GDM1 (cell line): ENCODE measurements at places on chromosomes 7 and 10.

- no peak for DNase-seq
Observed at GRCh38 chr10:97583476-97583875, 713 bp upstream of the HOGA1 start.

- DNase-seq: no peak
Observed at GRCh38 chr7:140559410-140559809, 80.1 kb upstream of the MKRN1 start.

DNA sequence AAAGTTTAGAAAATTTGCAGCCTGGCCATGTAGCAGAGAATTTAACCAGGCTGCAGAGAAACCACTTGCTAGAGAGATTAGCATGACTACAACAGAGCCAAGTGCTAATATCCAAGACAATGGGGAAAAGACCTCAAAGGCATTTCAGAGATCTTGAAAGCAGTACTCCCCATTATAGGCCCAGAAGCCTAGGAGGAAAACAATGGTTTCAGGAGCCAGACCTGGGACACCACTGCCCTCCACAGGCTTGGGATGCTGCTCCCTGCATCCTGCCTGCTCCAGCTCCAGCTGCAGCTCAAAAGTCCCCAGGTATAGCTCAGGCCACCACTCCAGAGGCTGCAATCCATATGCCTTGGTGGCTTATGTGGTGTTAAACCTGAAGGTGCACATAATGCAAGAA lies 101.5 kb upstream of the TMEM72 start:
- no peak for DNase-seq

DNA sequence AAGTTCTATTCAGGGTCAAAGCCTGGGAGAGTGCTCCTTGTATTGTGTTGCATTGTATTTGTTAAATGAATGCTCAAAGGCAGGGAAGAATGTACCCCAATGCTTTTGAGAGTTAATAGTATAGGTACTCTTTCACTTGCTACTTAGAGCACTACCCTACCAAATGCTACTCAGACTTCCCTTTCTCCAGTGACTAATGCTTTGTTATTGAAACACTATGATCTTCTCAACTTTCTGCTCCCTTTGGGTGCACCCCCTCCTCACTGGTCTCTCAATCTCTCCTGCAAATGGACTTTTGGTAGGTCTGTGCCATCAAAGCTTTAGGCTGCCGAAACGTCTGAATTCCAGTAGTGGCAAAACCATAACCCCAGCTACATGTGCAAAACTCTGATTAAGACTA lies 177.7 kb upstream of the AHR start:
- no peak for DNase-seq

DNA sequence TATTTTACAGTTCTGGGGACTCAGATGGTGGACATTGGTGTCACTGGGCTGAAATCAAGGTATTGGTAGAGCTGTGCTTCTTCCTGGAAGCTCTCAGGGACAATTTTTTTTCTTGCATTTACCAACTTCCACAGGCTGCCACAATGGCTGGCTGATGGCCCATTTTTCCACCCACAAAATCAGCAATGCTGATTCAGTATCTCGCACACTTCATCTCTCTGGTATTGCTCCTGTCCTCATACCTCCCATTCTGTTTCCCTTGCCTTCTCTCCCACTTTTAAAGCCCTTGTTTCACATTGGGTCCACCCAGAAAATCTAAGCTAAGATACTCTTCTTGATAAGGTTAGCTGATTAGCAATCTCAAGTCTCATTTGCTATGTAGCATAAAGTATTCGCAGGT lies 530.9 kb upstream of the POM121L12 start:
- no peak for DNase-seq

DNA sequence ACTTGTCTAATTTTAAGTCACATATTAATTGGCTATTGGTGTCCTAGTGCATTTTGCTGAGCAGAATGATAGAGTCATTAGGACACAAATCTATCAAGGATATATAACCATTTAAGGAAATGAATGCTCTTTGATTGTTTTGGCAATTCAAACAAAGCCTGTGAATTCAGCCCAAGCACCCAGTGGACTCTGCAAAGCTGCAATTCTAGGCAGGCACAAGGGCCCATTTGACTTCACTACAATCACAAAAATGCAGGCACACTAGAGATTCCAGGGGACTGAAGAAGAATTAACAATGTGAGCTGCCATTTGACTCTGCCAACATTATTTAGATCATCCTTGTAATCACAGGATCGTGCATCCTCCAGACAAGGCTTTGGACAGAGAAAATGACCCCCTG lies 544.2 kb upstream of the PHF14 start:
- no peak for DNase-seq

- DNase-seq: no peak
Observed at GRCh38 chr10:6721964-6722615, 142.0 kb upstream of the PRKCQ start.

- no peak for DNase-seq
Observed at GRCh38 chr10:97718659-97719142, 5.2 kb downstream of the MARVELD1 start.

DNA sequence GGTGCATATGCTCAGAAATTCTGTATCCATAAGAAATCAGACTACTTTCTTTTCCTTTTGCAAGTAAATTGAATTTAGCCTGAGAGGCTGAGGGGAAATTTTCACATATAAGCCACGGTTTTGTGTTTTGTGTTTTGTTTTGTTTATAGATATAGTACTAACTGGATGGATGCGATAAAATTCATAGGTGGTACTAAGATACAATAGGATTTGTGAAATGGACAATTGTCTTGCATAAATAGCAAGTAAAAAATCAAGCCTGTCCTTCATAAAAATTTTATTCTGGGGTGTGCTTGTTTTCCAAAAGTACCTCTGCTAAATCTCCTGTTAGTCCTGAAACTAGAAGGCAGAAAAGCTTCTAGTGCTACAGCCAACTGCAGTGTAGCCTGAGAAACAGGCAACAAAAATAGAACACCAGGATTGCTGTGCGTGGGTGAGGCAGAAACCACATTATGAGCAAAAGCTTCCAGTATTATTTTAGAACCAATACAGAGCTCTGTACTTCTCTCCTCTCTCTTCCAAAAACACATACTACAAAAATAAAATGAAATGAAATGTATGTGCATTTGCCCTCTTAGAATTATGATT lies 634 bp upstream of the HDAC9 start:
- peak; percentile 5 for DNase-seq

DNA sequence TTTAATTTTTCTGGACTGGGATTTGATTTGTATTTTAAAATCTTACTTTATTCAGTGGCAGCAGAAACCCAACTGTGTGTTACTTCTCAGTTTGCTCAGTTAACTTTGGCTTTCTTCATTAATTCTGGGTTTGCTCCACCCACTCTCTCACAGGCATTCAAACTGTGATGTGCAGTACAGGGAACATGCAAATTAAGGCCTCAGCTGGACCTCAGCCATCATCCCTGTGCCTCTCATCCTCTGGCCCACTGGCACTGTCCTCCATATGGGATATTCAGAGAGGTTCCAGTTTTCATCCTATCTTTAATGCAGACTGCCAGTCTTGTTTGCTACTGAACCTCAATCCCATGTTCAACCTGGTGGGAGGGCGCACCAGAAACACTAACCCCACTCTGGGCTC lies 743.4 kb upstream of the IGFBP3 start:
- no peak for DNase-seq

- DNase-seq: no peak
Observed at GRCh38 chr7:6556196-6556595, 4.9 kb upstream of the GRID2IP start.

GRCh38 chr10:91389636-91390512 lies 20.3 kb upstream of the HECTD2 start:
- peak; percentile 21 for DNase-seq

DNA sequence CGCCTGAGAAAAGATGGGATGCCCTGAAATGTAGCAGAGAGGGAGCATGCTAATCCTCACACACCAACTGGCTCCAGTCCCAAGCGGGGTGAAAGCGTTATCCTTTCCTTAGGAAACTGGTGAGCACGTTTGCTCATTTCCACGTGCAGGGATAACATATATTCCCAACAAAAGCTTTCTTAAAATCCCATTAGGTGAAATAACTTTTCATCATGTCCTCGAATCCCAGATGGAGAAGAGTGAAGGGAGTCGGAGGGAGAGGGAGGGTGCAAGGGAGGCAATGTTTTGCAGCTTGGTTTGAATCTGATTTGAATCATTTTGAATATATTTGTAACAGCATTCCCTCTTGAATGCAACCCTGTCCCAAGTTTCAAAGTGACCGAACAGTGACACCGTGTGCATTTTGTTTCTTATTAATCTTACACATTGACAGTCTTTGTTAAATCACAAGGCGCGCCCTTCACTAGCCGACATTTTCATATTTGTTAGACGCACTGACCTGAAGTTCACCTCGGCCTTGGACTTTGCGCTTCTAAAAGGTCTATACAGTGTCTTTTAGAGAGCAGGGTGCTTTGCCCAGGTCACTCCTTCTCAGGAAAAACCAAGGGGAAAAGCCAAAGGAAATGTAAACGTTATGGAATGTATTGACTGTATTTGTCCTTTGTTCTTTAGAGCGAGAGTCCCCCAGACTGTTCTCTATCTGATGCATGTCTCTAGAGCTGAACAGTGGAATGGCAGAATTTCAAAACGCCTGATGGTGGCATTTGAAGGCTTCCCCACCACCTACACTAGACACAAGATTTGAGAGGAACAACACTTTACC lies 3.1 kb upstream of the HOXA4 start:
- DNase-seq: no peak

DNA sequence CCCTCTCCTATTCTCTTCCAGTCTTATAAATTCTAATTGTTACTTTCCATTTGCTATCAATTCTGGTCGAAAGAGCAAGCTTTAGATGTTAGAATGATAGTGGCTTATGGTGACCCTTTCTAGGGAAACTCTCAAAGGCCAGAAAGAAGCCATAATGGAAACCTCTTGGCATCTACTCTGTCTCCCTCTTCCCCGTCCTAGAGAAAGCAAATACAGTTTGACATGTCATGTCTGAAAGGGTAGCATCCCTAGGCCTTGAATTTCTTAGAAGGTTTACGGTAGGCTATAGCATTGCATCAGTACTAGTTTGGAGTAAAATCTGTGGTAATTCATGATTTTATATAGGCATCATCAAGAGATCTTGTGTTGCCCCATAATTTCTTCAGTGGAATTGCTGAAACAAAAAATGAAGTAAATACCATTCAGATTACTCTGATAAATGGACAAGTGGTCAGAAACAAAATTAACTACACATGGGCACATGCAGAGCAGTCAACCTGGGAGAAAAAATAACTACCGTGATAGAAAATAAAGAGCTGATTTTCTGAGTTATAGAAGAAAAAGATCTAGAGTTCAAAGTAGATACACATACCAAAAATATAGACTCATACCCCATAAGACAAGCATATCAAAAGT lies 4.4 kb downstream of the PRKAR2B start:
- DNase-seq: no peak

DNA sequence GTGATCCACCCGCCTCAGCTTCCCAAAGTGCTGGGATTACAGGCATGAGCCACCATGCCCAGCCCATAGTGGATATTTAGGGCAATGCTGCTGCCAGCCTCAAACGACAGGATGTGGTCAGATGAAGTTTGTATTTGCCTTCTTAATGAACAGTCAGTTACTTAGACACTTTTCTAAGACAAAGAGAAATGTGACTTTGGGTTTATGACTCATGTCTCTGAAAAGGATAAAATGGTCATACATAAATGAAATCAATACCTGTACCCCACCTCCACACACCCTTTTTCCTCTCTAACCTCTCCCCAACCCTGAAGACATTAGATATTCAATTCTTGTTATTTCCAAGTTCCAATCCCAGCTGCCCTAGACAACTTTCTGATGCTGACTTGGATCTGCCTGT lies 109.3 kb upstream of the INSIG1 start:
- no peak for DNase-seq

GRCh38 chr7:105364684-105365083 lies 24.0 kb downstream of the SRPK2 start:
- no peak for DNase-seq

- DNase-seq: no peak
Observed at GRCh38 chr10:62457196-62457595, 83.0 kb downstream of the ZNF365 start.

DNA sequence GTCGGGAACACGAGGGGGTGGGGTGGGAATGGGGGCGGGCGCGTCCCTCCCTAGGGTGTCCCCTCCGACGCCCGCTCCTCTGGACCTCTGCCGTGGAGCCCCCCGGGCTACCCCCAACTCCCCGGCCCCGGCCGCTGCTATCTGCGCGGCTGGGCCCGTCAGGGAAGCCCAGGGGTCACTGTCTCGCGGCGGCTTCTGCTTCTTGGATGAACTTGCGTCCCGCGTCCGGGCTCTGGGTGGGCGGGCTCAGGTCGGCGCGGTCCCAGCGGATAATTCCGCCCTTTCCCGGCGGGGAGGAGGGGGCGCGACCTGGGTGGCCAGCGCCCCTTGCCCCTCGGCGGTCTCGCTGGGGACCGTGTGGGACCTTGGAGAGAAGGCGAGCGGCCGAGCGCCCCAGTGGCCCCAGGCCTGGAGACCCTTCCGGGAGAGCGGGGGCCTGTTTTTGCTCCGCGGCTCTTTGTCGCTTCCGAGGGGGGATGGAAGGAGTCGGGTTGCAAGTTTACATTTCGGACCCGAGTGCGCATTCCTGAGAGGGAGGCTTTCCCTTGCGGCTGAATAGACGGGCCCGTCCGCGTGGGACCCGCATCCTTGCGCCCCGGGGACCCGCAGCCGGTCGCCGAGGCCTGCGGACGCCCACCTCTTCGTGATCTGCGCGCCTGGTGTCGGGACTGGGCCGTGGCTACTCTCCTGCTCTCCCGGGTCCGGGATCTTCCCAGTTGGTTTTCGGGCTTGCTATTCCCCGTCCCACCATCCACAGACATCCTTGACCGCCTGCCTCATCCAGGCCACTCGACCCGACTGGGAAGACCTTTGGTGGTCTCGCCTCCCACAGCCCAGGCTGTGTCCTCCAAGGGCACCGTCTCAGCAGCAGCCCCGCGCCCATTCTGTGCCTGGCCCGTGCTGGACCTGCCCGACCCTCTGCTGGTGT lies 812 bp downstream of the DOCK1 start:
- no peak for DNase-seq

DNA sequence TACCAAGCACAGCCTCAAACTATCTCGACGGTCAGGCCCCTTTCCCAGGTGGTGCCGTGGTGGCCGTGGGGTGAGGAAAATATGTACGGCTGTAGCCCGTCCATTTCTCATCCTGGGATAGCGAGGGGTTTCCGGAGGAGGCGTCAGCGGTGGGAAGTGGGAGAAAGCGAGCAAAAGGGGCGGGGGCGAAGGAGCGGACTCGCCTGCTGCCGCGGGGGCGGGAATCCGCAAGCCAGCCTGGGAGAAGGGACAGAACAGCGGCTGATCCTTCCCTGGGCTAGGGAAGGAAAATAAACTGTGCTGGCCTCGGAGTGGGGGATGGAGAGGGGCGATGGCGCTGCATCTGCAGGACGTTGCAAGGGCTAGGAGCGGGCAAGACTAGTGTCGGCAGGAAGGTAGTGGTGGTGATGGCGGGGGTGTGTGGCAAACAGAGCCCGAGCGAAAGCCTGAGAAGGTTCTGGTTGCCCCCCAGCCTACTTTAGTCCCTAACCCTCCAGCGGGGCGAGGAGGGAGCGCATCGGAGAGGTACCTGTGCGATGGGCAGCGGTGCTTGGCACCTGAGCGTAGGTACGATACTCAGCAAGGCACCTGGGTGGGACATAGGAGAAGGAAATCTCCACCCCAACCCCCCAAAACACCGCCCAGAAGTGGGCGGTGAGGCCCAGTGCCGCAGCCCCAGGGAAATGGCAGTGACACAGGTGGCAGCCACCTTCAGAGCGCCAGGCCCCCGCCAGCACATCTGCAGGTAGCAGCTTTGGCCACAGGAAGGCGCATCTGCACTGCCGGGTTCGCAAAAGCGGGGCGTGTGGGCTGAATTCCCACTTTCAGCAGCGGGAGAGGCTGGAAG lies 49.9 kb upstream of the STEAP1B start:
- DNase-seq: no peak

GRCh38 chr10:43079856-43080255 lies 3.0 kb downstream of the RET start:
- peak; percentile 37 for DNase-seq

- DNase-seq: no peak
Observed at GRCh38 chr7:7671361-7671760, 30.8 kb downstream of the UMAD1 start.
